ENCODE measurements at places on chromosomes 11 and 22.

DNA sequence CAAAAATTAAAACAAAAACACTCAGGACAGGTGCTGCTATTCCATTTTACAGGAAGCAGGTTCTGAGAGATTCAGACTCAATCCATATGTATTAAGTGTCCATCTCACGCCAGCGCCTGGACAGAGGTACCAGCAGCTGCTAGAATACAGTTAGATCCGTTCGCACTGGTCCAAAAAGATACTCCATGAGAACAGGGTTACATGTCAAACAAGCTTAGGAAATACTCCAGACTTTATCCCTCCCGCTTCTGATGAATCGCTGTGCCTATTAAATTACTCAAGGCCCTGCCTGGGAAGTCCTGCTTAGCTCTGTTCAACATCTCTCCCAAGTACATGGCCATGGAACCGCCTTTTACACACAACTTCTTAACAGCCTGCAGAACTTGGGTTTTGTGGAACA lies 50.2 kb upstream of the SLC35C1 start:
- no peak for DNase-seq

GRCh38 chr11:47233989-47234668 lies 14.5 kb downstream of the ACP2 start:
- no peak for DNase-seq

DNA sequence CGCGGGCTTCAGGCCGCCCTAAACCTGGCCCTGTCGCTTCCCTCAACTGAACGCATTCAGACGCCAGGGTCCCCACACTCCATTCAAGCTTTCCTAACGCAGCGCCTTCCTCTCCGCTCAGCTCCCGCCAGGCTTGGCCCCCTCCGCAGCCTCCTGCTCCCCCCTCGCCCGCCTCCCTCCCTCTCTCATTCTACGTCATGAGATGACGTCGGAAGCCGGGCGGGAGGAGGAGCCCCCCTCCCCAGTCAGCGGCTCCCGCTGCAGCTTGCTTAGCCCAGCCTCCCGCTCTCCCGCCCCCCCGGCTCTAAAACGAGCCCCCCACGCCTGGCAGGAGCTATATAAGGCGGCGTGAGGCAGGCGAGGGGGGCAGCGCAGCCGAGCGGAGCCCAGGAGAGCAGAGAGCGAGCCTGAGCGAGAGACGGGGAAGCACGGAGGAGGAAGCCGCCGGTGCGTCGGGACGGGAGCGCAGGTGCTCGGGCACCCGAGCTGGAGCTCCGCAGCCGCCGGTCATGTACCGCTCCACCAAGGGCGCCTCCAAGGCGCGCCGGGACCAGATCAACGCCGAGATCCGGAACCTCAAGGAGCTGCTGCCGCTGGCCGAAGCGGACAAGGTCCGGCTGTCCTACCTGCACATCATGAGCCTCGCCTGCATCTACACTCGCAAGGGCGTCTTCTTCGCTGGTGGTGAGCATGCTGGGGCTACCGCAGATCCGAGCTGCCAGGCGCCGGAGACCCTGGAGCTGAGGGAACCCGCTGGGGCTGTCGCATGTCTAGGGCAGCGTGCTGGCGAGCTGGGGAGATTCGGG lies at the start of gene NPAS4:
TSS of gene NPAS4 (plus strand) at position 365 of the 806 bp plus-strand sequence. CDS start at position 510, 145 bp downstream.
- DNase-seq: no peak

DNA sequence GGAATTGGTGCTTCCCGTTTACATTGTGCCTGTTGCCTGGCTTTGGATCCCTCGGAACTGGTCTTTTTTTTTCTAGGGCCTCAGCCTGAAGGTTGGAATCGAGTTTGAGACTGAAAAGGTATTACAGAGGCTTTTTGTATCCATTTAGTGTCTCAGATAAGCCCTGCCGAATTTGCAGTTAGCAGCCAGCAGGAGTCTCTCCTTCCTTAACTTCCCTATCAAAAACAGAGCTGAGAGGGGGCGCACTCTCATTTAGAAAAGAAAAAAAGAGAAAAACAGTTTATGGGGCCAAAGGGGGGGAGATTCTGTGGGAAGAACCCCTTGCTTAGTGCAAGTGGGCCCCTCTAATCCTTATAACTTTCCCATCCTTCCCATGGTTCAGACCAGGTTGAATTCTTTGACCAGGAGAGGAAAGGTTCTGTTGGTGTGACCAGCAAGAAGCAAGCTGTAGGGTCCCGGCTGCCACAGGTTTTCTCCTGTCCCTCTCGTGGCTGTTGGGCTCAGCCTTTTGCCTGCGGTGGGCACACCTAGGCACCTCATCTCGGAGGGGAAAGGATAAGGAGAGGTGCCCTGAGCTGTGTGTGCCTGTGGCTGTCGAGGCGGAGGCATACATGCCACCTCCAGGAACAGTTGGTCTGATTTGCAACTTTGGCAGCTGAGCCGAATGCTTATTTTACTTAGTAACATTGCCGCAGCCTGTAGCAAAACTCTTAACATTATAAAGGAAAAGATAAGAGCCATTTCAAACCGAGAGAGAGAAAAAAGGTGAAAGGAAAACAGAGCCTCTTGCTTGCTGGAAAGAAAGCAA lies 565.0 kb upstream of the CNTN5 start:
- peak; percentile 0 for DNase-seq

DNA sequence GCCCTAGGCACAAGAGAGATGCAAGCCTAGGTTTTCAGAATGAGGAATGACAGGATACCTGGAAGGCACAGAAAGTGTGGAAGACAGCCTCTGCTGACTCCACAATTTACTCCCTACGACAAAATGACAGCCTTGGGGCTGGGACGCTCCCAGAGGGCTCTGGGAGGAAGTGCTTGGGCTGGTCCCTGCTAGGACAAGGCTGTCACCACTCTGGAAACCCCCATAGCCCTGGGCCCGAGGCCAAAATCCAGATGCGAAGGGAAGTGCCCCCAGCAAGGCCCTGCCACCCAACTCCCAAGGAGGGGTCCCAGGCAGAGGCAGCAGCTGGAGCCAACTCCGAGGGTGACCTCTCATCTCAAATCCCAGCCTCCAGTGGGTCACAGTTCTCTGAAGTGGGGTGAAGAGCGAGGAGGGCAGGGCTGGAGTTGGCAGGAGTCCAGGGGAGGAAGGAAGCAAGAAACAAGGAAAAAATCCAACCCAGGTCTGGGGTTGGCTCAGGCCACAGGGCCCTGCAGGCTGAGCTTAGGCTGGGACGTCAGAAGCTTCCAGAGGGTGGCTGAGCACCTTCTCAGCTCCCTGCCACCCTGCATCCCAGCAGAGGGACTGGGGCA lies 6.3 kb upstream of the CDC42EP2 start:
- DNase-seq: no peak

GRCh38 chr11:28730336-28730735 lies 622.1 kb downstream of the METTL15 start:
- DNase-seq: no peak

GRCh38 chr11:69637941-69638871 lies 2.8 kb upstream of the CCND1 start:
- DNase-seq: no peak

- DNase-seq: no peak
These were observed 440 bp upstream of the TIMP3 start for GRCh38 chr22:32800994-32801536.

- DNase-seq: no peak
These were observed 6.7 kb upstream of the TRMU start for GRCh38 chr22:46328797-46329196.

DNA sequence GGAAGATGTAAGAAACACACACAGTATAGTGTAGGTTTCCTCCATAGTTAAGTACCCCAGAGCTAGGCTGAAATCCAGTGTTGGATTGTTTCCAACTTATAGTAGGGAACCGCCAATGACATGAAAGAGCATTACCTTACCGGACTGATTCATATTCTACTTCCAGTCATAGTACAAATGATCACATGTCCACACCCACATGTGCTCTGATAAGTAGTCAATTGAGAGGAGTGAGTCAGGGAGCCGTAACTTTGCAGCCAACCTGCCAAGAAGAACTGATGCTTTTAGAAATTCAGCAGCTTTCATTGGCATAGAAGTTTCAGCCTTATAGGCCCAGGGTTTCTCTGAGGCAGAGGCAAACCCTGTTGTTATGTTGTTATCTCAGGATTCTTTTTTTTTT lies 240.6 kb downstream of the ETS1 start:
- no peak for DNase-seq
